ENCODE measurements at places on chromosomes 5 and 9. TPM values are rescaled to one million over a fixed set of nuclear protein-coding genes. Genes with fewer than 3 reads are reported as not detected.

Gene DEPDC1B
- 4.6 TPM for total RNA-seq

Gene INSL6
- not detected for total RNA-seq

Gene LURAP1L
- 22.4 TPM for total RNA-seq

Gene GPR21
- 0.48 TPM for total RNA-seq

Gene IL31RA
- total RNA-seq: 0.24 TPM

Gene PCSK1
- total RNA-seq: not detected

Gene NEUROG1
- not detected for total RNA-seq
